Germinal center (tissue), 1 donor: ENCODE measurements at places on chromosomes 11 and 22.

DNA sequence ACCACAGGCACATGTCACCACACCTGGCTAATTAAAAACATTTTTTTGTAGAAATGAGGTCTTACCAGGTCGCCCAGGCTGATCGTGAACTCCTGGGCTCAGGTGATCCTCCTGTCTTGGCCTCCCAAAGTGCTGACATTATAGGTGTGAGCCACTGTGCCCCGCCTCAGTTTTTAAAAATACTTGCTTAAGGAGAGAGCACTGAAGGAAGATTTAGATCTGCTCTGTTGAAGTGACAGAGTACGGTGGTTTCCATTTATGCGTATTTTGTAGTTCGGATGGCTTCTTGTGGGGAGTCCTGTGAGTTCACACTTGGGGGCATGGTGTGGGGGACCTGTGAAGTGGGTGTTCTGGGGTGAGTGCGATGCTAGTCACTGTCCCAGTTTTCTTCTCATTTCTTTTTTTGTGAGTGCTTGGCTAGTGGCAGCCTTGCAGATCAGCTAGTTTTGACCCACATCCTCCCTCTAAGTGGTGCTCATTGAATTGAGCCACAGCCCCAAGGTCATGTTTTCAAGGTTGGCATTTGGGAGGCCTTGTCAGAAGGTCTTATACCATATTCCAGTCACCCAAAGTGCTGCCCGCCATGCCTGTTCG, 31.5 kb downstream of the PTPRJ start:
- DNase-seq, result no peak

- no peak for DNase-seq
Measured at GRCh38 chr11:67468056-67468455, 995 bp downstream of the TMEM134 start.

GRCh38 chr11:75996523-75997442, 181.8 kb downstream of the UVRAG start:
- no peak for DNase-seq

GRCh38 chr11:103920933-103921332, 115.5 kb upstream of the DDI1 start:
- no peak for DNase-seq

DNA sequence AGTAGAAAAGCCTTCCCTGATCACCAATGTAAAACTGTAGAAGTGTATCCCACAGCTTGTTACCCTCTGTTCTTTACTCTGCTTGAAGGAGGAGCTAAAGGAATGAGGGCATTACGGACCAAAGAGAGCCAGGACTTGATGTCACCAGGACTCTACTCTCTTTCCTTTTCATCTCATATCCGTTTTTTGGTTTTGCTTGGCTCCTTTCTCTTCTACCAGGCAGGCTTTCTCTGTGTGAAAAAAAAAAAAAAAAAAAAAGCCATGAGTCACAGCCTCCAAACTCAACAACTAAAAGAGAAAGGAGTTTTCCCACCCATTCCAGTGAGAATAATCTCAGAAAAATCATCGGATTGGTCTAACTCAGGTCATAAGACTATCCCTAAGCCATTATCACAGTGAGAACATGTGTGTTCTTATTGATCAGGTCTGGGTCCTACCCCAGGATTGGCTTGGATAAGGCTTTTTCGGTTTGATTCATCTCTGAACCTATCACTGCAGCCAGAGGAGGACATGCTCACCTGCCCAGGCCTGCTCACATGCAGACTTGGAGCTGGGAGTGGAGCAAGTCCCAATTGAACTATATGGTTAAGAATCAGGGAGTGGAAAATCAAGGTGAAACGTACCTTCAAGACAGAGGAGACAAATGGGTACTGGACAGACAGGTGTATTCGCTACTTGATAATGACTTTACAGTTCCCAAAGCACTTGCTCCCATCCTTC, 19.4 kb upstream of the LRRC55 start:
- no peak for DNase-seq

DNA sequence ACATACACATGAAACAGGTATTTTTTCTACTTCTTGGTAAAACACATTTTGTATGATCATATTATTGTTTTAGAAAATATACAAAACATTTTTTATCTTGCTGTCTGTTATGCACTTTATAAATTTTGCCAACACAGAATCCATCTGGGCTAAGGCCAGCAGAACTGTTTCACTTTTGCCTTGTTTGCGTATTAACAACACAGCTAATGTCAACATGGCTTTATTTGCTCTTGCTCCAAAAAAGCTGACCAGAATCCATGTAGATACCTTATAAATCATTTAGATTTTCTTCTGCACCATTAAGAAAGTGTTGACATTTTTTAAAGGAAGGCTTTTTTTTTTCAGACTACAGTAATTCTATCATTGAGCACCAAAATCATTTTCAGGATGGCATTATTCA, 58.1 kb upstream of the PGR start:
- no peak for DNase-seq

DNA sequence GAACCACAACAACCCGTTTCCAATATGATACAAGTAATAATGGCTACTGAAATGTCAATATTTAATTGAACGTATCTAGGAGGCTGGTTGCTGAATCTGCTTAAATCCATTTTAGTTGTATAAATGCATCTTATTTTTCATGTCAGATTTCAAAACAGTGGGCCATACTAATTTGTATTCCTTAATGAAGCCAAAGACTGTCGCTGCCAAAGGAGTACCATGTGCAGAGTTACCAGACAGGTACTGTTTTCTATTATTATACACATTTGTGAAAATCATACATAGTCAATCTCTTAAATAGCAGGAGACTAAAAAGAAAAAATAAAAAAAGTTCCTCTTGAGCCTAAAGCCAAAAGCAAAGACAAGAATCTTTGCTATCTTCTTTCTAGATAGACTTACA, 632.3 kb downstream of the LRRC4C start:
- DNase-seq, result no peak

DNA sequence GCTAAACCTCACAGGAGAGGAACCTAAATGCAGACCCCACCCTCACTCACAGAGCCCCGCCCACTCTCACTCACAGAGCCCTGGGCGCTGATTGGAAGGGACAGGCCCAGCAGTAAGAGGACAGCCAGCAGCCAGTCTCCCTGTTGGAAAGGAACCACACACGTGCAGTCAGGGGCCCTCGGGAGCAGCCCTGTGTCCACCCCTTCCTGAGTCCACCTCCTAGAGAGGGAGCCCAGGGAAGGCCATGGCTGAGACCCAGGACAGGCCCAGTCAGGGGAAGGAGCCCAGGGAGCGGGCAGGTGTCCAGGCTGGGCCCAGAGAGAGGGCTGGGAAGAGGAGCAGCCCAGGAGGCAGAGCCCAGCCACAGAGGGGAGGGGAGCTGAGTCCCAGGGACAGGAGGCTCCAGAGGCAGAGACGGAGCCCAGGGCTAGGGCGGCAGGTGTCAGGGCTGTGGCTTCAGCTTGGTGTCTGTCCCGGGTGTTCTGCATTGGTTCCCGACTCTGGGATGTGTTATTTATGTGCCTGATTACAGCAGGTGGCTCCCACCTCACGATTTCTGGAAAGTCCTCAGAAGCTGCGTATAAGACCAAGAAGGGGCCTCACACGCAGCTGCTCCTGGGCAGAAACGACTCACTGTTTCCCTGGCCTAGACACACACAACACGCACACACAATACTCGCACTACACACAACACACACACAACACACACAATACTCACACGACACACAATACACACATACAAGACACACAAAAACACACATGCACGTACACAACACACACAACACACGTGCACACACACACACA, 9.0 kb upstream of the APOBEC3H start:
- no peak for DNase-seq

GRCh38 chr11:84146826-84147225, 860.7 kb upstream of the CCDC90B start:
- DNase-seq, result no peak

GRCh38 chr11:103997082-103997481, 39.4 kb upstream of the DDI1 start:
- DNase-seq, result peak; percentile 3

DNA sequence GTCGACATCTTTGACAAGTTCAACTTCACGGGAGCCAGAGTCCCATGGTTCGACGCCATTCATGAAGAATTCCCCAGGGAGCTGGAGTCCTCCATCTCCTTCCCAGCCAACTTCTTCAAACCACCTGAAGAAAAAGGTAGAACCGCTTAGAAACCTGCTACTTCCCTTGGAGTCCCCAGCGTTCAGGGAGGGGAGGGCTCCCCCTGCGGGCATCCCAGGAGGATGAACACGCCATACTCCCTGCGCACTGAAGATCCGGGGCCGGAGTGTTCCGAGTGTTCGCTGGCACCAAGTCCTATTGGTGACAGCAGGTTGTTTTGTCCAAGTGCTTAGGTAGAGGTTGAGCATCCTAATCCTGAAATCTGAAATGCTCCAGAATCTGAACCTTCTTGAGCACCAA, 51.7 kb upstream of the PRODH start:
- peak; percentile 11 for DNase-seq

- DNase-seq, result no peak
Measured at GRCh38 chr11:44842220-44842619, 108.5 kb downstream of the TP53I11 start.

GRCh38 chr22:27493796-27494195, 307.8 kb downstream of the MN1 start:
- no peak for DNase-seq

- no peak for DNase-seq
Measured at GRCh38 chr22:27434898-27435297, 366.7 kb downstream of the MN1 start.

DNA sequence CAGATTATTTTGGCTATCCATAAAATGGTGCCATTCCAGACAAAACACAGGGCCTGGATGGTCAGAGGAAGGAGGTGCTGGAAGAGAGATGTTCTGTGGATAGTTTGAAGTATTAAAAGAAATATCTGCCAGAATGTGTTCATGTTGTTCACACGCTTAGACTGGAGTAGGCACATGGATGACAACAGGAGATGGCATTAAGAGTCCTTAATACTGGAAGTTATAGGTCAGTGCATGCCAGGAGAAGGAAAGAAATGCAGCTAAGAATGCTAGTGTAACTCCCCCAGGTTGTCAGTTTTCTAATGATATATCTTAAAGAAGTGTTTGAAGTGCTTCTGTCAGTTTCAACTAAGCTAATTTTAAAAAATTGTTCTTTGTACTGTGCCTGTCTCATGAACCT, 20.2 kb downstream of the KREMEN1 start:
- DNase-seq, result no peak

- peak; percentile 69 for DNase-seq
Measured at GRCh38 chr22:19619144-19620009, 94.9 kb upstream of the SEPTIN5 start.

GRCh38 chr22:24845041-24845898, 39.3 kb downstream of the SGSM1 start:
- no peak for DNase-seq

- no peak for DNase-seq
Measured at GRCh38 chr11:66894141-66894540, 37.3 kb downstream of the LRFN4 start.

DNA sequence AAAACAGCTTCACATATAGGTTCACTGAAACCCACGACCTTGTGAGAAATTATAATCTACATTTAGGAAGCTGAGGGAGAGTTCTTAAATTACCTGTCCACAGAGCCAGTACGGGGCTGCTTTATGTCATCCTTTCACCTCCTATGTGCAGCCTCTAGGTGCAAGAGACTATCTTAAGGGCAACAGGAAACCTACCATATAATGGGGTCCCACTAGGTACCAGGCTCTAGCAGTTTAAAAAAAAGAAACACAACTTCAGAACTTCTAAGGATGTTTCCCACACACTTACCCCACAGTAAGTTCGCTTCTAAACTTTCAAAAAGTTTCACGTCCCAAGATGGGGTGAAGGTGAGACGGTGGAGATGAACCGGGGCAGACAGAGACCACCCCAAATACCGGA, 573 bp downstream of the STK33 start:
- peak; percentile 11 for DNase-seq

DNA sequence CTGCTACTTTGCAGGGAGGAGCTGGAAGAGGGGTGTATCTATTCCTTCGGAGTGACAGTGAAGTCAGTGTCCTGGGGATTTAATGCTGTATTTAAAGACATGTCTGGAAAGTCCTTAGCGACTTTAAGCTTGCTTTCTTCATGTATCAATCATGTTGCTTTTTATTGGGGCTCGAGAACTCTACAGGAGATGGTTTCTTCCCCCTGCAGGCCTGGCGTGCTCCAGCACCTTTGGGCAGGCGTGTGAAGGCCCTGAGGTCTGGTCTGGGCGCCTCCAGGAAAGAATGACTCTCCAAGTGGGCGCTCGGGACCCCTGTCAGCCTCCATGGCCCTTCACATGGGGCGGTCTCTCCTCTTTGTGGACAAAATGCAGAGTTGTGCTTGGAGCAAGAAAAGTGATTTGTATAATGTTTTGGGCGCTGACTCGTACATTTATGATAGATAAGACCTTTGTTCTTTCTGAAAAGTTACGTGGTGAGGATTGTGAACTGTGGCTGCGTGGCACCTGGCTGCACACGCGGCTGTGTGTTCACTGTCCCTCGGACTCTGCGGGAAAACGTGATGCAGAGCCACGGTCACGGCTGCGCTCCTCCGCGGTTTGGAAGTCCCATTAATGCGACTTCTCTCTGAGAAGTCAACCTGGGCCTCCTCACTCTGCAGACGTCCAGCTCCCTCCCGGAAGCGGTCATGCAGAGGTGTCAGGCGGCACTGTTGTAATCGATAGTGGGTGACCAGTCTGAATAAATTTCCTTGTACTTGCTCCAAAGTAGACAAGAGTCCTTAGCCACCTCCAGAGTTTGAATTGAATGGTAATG, 282.5 kb downstream of the TBC1D22A start:
- DNase-seq, result no peak

DNA sequence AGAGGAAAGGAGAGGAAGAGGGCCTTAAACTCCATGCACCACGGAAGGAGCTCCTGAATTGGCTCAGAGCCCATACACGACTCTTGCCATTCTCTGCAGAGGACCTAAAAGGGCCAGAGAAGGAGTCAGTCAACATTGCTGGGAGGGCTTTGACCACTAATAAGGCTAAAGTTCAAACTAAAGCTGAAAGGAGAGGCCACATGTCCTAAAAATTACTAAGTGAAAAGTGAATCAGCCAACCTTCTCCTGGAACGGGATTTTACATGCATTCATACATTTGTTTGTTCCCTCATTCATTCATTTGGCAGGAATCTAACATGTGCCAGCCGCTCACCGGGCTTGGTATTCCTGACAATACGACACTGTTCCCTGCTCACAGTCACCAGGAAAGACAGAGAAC, 10.5 kb downstream of the CLMP start:
- no peak for DNase-seq

GRCh38 chr11:117989351-117990102, 3.3 kb downstream of the IL10RA start:
- no peak for DNase-seq

GRCh38 chr11:123694551-123694950, 40.1 kb upstream of the SCN3B start:
- DNase-seq, result no peak

GRCh38 chr11:115215694-115216617, 288.3 kb downstream of the CADM1 start:
- no peak for DNase-seq

- DNase-seq, result no peak
Measured at GRCh38 chr22:26890870-26891269, 233.5 kb downstream of the MIAT start.

- no peak for DNase-seq
Measured at GRCh38 chr11:42412590-42412989, 899.2 kb upstream of the API5 start.
